AG04449 (cell line): ENCODE measurements at places on chromosomes 2 and 18.
A peak's percentile ranks its signal among the peaks of the same experiment; 100 is the strongest.

- no peak for DNase-seq
These were observed 156.6 kb upstream of the NOSTRIN start for GRCh38 chr2:168645696-168646338.

DNA sequence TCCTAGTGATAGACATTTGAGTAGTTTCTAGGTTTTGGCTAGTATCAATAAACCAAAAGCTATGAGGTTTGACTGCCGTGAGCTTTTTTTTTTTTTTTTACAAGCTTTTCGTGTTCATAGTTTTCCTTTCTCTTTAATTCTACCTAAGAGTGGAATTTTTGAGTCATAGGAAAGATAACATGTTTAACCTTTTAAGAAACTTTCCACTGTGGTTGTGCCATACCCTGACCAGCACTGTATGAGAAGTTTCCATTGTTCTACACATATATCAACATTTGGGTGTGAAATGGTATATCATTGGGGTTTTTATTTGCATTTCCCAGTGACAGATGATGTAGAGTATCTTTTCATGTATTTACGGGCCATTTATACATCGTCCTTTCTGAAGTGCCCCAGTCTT, 31.7 kb downstream of the UBE2F start:
- DNase-seq, result no peak

GRCh38 chr2:127664065-127664894, 11.1 kb downstream of the LIMS2 start:
- DNase-seq, result no peak

- no peak for DNase-seq
These were observed 8.0 kb downstream of the TEX261 start for GRCh38 chr2:70986499-70987189.

DNA sequence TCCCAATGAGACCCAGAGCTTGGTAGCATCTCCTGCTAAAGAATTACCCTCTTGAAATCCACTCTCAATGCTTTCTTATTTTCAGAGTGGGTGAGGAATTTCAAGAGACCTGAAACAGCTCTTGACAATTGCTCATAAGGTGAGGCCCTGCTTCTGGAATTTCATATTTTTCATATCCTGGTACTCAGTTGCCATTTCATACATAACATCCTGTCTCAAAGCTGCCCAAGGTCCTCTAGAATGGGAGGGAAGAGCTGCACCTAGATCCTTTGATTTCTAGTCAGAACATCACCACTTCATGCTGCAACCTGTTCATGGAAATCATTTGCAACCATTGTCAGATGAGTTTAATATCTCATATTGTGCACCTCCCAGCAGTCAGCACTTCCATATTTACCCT, 404.8 kb upstream of the GALNT5 start:
- DNase-seq, result no peak

GRCh38 chr2:165185633-165186032, 18.2 kb downstream of the SCN3A start:
- DNase-seq, result no peak

GRCh38 chr2:25566694-25567093, 106.7 kb downstream of the DTNB start:
- no peak for DNase-seq

- DNase-seq, result no peak
These were observed 2.9 kb downstream of the DDX1 start for GRCh38 chr2:15594291-15595256.

- DNase-seq, result no peak
These were observed 914 bp upstream of the IWS1 start for GRCh38 chr2:127527001-127527804.

- DNase-seq, result no peak
These were observed 794.0 kb downstream of the RNF144A start for GRCh38 chr2:7711167-7711566.

- no peak for DNase-seq
These were observed 281.1 kb upstream of the TRIB2 start for GRCh38 chr2:12435430-12436222.

- peak; percentile 83 for DNase-seq
These were observed 167.1 kb downstream of the ZFP36L2 start for GRCh38 chr2:43059183-43059897.

GRCh38 chr2:43154685-43155084, 71.7 kb downstream of the ZFP36L2 start:
- no peak for DNase-seq

- peak; percentile 91 for DNase-seq
These were observed 72.2 kb upstream of the CHRNA1 start for GRCh38 chr2:174836377-174836994.

DNA sequence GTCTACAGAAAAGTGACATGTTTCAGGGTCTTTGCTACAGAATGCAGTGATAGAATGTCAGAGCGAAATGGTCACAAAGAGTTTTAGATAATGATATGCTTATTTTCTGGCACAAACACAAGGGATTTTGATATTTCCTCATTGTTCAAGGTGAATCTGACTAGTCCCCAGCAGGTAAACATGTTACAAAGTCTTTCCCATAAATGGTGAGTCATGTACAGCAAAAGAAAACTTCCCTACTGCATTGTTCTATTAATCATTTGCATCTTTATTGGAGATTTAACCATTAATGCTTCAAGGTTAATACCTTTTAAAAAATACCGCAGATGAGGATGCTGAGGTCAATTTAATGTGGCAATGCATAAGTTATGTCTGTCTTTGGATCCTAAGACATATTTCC, 19.1 kb upstream of the TRIB2 start:
- no peak for DNase-seq

DNA sequence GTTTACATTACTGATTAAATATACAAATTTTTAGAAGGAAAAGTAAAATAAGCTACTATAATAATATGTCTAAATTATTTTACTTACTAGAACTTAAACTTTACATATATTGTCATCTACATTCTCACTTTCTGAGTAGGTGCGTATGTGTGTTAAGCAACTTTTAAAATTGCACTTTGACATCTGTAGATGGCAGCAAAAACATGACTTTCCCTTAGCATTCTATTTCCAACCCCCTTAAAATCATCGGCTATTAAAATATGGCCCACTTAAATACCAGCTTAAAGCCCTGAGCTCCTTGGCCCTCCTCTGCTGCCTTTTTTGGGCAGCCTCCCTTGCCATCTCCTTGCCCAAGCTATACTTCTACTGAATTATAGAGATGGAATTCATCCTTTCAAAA, 78.0 kb downstream of the UPP2 start:
- no peak for DNase-seq

GRCh38 chr2:240558236-240558761, 511 bp upstream of the ANKMY1 start:
- no peak for DNase-seq

DNA sequence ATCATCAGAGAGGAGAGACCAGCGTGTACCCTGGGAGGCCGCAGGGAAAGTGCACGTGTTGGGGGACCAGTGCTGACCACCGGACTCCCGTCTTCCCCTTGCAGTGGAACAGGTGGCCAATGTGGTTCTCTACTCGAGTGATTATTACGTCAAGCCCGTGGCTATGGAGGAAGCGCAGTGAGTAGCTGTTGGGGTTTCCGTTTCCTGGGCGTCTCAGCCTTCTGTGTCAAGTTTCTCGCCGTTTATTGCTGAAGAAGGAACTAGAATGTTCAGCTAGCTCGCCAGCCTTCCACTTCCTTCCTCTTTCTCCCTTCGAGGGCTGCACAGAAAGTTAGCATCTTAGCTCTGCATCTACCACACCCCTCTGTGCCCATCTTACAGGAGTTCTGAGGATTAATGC, 22.8 kb upstream of the DGKD start:
- no peak for DNase-seq

DNA sequence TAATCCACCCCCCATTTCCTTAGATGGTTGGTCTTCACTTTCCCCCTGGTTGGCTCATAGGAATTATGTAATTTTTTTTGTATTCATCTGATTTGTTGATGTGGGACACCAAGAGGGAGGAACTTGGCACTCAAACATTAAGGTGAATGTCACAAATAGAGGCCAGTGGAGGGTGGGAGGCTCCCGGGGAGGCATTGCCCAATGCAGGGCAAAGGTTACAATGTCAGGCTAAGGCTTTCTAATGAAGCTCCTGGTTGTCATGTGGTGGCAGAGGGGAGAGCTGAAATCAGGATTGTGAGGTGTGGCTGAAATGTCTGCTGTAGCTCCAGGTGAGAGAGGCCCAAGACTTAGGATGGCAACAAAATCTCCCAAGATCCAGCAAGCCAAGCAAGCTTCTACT, 42.7 kb downstream of the MPHOSPH10 start:
- no peak for DNase-seq

DNA sequence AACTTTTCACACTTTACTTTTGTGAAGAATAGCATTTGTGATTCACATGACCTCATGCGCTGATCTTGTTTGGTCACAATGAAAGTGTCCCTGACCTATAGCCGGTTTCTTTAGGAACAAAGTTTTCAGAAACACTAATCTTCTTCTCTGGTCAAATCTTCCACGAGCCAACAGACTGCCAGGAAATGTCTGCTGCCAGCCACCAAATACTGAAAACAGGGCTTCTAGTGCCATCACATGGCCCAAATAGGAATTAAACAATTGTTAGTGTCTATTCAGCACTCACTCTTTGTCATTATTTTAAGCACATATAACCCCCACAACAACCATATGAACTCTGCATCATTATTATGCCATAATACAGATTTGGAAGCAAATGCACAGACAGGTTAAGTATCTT, 286.5 kb upstream of the SYT4 start:
- DNase-seq, result no peak

- no peak for DNase-seq
These were observed 273.5 kb downstream of the RNF144A start for GRCh38 chr2:7190587-7191324.

DNA sequence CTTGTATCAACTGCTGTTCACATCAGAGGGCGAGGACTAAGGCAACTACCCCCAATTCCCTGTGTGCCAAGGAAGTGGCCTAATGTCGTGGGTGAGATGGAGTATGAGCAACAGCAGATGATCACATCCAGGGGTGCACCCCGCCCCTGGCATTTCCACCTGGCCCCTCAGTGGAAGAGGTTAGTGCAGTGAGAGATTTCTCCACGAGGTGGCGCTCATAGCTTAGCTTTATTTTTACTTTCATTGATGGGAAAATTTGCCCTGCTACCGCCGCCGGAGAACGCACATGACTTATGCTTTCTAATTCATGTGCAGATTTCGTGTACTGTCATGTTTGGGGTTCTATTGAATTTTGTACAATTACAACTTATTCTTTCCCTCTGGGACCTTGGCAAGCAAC, 470.6 kb upstream of the MEX3C start:
- peak; percentile 1 for DNase-seq
